Lung (tissue), 17 donors: ENCODE measurements at places on chromosomes 11 and 22.

DNA sequence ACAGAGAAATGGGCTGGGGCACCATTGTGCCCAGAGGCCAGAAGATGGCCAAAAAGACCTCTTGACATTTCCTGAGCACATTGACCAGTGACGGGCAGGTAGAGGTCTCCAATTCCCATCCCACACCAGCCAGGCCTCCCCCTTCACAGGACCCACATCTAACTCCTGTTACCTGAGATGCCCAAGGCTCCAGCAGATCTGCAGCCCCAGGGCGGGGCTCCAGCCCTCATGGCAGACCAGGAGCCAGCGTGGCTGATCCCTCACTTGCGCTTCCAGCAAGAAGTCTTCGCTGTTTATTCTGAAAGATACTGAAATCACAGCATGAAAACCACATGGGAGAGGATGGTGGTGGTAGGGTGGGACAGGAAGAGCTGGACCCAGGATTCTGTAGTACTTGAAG, 9.0 kb downstream of the TMPRSS5 start:
- DNase-seq = no peak

GRCh38 chr22:33325232-33326004, 267.2 kb upstream of the SYN3 start:
- DNase-seq = peak; percentile 33

DNA sequence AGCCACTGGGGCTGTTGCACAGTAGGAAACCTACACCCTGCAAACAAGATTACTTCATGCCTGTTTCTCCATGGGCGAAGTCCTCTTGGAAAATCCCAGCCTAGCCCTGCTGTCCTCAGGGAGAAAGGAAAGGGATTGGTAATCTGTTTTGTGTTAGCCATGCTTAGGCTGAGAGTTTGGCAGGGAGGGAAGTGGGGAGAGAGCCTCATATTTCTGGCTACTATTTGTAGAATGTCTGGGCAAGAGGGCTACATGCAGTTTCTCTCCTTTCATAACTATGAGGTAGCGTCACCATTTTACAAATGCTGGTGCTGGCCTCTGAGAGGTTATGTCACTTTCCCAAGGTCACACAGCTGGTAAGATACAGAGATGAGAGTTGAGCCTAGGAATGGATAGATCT, 737 bp upstream of the MFRP start:
- no peak for DNase-seq

DNA sequence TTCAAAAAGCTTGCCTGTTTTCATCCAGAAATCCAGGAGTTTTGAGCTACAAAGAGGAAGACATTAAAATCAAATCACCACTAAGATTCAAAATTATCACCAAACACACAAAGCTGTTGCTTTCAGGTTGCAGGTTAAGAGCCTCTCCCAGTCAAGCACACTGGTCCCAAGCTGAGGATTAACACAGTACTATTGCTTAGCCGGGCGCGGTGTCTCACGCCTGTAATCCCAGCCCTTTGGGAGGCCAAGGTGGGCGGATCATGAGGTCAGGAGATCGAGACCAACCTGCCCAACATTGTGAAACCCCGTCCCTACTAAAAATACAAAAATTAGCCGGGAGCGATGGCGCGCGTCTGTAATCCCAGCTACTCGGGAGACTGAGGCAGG, 1165.1 kb downstream of the LRRC4C start:
- no peak for DNase-seq

DNA sequence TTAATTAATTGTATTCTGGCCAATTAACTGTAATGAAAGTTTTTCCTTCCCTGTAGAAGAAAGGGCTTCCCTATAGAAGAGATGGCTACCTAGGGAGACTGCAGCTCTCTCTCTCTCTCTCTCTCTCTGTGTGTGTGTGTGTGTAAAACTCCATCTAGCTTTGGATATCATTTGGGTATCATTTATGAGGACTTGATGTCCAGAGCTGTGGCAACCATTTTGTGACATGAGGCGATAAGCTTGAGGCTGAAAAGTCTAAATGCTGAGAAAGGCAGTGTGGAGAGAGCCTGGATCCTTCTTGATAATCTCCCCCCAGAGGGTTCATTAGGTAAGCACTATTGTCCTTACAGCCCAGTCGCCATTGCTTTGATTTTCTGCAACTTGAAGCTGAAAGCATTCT, 30.7 kb upstream of the RASD2 start:
- DNase-seq = no peak

DNA sequence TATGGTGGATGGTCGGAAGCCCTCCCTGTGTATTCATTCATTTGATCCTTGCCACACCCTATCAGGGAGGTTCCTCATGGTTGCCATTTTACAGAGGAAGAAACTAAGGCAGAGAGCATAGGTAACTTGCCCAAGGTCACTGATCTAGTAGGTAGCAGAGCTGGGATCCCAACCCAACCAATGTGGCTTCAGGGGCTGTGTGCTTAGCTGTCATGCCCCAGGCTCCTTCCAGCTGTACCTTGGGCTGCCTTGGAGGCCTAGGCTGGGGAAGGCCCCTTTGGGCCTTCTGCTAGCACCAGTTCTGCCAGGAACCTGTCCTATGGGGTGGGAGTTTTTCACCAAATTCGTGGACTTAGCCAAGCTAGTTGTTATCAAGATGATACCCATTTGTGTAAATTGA, 8.6 kb downstream of the BAD start:
- DNase-seq = no peak

DNA sequence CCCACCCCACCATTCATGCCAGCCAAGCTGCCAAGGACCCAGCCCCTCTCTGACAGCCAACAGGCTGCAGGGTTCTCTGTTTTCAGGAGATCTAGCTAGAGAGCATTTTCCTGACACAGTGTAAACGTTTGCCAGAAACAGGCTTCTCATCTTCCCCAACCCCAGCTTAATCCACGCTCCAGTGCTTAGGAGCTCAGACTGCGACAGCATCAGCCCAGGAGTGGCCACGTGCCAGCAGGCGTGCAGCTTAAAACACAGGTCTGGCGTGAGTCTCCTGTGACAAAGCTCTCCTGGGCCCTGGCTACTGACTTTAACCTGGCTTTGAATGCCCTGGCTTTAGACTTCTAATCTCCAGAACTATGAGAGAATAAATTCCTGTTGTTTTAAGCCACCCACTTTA, 66.6 kb downstream of the GALNT18 start:
- DNase-seq = peak; percentile 41

- peak; percentile 70 for DNase-seq
Observed at GRCh38 chr22:45966320-45966894, 10.6 kb downstream of the WNT7B start.

- no peak for DNase-seq
Observed at GRCh38 chr11:117910525-117910924, 18.7 kb downstream of the TMPRSS13 start.

GRCh38 chr22:31137721-31138120, 2.6 kb downstream of the PLA2G3 start:
- DNase-seq = no peak
